Stimulated activated CD4-positive, alpha-beta T cell treated with anti-CD3 and anti-CD28 coated beads, Interleukin-2, amount 100 ng/mL, for 4 hours (primary cell): ENCODE measurements at places on chromosomes 2 and 18.

DNA sequence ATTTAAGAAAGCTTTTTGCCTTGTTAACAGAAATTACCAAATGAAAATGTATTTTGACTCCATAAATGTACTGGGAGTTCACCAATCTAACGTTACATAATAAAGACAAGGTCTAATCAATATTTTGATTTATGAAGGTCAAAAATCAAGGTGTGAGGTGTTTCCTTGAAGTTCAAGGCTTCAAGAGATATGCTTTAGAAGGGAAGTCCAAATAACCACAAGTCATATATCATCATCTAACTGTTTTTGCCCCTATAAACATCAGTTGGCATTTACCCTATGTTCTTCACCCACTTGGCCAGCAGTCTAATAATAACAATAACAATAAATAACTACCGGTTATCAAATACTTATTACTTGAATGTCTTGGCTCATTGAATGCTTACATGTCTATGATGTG is 196.1 kb upstream of the ID2 start:
- no peak for DNase-seq

- no peak for DNase-seq
These were observed 17.2 kb downstream of the COMMD1 start for GRCh38 chr2:61922714-61923113.

DNA sequence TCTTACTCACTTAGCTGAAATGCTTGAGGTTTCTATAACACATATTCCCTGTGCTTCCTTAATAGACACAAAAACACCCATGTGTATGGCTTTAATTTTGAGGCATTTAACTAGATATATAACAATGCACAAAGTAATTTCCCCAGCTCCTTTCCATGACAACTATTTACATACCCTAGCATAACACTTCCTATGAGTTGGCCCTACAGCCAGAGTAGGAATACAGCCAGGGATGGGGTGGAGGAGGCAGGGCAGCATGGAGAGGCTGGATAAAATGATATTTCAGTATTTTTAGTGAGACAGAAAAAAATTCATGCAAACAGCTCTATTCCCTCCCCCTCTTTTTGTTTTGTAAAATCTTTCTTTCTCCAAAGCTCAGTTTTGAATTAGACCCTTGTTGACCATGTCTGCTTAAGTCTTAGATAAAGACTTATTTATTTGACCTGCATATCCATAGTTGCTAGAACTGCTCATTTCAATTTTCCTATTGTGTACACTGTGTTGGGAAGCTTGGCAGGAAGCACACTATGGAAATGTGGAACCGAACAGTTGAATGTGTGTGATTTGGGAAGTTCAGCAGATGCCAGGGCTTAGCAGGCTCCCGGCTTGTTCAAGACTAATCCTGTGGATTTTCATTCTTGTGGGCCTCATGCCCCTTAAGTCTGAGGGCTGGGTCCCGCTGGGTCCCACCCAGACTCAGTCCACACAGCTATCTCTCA is 11.2 kb upstream of the B3GNT2 start:
- DNase-seq = no peak

DNA sequence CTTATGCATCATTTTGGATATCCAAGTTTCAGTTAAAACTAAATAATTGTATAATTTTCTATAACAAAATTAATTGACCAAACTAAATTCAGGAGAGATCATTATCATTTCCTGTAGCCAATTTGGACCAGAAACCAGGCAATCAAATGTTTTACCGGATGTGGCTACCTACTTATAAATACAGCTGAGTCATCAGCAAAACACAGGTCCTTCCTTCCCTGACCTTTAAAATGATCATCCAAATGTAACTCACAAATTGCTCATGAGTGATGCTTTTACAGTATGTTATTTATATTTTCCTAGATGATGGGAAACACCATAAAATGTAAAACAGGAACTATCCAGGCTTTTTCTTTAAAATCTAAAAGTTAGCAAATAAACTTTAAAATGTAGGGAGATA is 133.7 kb downstream of the CBLN2 start:
- no peak for DNase-seq
